ENCODE measurements at places on chromosomes 5 and 9.

GRCh38 chr9:112011051-112011620, 114.5 kb downstream of the UGCG start:
- DNase-seq: no peak

GRCh38 chr9:93089481-93089991, 6.5 kb upstream of the CARD19 start:
- DNase-seq: no peak

DNA sequence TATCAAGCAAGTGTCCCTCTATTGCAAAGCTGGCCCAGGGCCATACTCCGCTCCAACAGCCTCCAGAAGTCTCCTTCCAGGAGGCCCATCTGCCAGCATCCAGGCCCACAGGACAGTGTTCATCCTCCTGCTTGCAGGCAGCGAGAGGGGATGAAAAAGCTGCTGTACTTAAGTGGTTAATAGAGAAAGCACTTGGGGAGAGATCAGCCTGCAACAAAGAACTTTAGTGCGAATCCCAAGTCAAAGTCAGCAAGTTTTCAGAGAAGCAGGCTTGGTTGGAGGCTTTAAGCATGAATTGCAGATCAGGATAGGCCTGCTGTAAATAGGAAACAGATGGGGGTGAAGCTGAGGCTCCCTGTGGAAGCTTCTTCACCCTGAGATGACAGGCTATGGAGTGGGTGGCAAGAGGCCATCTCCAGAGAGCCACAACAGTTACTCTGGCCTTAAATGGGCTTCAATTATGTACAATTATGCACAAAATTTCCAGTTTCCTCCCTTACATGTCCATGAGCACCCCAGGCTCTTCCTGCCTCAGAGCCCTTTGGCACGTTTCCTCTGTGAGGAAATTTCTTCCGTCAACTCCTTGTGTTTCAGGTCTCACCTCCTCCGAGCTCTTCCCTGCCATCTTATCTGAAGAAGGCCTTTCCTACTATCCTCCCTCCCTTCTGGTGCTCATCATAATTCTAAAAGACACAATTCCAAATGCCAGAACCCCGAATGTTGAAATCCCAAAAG, 98.0 kb upstream of the NR3C1 start:
- no peak for DNase-seq

DNA sequence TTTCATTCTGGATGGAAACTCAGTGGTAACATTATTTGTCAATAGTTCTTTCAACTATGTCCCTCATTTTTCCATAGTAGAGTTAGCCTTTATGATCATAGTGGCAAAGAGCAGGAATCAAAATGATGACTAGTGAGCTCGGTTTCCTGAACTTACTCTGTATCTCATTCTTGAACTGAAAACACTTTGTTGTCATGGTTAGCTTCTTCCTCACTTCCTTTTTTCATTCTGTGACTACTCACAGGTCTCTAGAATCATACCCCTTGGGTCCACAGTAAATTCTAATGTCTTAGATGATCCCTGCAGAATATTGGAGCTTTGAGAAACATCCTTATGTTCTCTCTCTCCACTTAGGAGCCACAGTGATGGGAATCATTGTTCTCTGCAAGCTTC, 29.4 kb upstream of the RECK start:
- DNase-seq: no peak

GRCh38 chr5:79588696-79589095, 23.5 kb upstream of the TENT2 start:
- peak; percentile 25 for DNase-seq

DNA sequence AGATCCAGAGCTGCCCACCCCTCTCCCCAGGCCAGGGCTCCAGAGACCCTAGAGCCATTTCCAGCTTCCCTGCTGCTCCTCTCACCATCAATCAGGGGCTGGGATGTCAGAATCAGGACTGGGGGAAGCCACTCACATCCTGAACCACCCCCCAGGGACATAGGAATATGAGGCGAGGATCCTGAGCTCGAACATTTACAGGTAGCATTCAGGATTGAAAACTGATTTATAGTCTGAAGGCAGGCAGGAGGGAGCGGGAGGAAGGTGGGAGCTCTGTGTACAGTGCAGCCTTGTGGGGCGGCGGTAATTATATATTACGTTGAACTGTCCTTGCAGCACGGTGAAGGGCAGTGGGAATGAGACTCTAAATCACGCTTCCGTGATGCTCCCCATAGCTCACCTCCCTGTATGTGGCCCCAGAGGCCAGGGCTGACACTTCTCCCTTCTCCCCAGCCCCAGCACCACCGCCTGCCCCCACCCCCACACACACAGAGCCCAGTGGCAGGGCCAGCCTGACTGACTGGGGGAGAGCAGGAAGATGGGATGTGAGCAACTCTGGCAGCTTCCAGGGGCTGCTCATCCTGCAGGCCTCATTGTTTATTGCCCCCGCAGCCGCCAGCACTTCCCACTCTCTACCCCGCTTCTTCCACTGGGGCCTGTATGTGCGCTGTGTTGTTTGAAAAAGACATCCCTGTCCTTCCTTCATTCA, 76.0 kb upstream of the HSPA9 start:
- DNase-seq: no peak

- no peak for DNase-seq
These were observed 211.2 kb downstream of the SAXO1 start for GRCh38 chr9:18821788-18822187.

DNA sequence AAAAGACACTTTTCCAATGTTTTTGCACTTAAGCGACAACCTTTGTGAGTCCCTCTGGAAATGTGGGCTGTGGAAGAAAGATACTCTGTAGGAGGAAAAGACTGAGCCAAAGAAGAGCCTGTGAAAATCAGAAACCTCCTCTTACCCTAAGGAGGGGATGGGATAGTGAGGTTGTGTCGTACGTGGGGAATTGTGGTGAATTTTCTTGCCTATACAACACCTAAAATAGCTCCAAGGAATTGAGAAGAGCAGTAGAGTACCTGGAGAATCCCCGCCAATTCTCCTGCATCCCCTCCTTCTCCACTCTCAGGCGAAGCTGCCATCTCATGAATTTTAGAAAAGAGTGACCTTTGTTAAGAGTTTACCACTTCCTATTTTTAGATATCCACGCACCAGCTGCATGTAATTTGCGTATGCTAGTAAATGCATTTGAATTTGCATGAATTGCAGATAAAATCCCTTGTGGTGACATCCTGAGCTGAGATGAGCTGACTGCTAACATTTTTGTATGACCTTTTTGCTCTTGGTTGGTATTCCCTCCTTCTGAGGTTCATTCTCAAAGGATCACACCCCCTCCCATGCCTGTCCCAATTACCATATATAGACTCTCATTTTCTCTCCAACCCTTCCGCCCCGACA, 147.2 kb downstream of the PCSK5 start:
- no peak for DNase-seq

DNA sequence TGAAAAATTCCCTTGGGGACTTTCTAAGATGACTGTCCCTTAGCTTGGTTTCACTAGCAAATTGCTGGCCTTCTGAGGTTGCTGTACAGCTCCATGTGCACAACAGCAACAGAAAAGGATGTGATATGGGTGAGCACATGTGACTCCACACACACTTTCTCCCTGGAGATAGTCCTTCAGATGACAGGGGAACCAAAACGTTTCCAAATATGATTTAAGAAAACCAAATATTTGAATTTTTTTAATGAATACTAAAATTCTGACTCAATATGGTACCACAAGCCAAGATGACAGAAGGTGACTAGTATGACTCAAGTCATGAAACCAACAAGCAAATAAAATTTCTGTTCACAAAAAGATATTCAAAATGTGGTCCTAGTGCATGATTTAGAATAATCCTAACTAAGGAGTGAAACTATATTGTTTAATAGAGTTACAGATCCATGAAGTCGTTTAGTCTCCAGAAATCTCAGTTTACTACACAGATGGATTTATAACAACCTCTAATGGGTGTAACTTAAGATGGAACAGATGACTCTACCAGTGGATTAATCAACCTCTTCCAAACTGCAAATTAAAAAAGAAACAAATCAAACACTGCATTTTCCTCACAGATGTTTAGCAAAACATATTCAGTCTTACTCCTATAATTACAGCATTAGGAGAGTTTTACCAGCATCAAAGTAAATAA, 144.8 kb upstream of the PIK3R1 start:
- DNase-seq: peak; percentile 84

DNA sequence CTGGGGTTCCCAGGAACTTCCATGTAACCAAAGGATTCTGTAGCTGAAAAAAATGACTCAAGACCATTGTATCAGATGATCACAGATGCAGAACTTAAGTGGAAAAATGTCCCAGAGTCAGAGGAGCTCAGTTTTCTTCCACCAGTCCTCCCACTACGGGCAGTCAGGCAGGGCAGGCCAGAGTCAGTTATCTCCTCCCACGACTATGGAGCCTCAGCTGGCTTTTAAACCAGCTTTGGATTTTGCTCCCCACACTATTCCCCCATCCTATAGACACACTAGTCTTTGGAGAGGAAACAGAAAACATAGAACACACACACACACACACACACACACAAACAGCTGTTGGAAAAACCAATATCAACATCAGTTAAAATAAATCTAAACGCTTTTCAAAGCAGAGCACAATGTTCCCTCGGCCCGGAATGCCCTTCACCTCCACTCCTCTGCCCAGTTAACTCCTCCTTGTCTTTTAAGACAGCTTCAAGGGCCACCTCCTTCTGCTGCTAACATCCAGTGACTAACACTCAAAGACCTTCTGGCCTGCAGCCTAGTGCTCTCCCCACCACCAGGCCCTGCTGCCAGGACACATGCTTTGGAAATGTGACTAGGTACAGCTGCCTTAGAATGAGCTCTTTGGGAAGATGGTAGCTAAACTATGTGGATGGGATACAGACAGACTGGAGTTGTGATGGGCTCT, 56.8 kb downstream of the NIPAL4 start:
- DNase-seq: no peak

DNA sequence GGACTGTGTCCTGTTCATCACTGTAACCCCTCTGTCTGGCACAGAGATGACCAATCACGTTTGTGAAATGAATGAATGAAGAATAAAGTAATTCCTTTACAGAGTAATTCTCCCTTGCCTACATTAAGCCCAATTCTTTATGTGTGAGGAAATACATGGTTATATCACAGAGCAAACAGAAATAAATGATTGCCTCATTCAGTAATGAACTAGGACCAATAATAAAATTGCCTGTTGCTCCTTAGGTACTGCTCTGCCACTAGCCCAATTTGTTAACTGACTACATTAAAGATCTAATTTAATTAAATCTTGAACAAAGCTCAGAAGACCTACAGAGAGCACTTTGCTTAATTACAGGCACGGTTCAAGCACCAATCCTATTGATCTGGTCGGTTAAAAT, 121.8 kb downstream of the DCP2 start:
- no peak for DNase-seq

DNA sequence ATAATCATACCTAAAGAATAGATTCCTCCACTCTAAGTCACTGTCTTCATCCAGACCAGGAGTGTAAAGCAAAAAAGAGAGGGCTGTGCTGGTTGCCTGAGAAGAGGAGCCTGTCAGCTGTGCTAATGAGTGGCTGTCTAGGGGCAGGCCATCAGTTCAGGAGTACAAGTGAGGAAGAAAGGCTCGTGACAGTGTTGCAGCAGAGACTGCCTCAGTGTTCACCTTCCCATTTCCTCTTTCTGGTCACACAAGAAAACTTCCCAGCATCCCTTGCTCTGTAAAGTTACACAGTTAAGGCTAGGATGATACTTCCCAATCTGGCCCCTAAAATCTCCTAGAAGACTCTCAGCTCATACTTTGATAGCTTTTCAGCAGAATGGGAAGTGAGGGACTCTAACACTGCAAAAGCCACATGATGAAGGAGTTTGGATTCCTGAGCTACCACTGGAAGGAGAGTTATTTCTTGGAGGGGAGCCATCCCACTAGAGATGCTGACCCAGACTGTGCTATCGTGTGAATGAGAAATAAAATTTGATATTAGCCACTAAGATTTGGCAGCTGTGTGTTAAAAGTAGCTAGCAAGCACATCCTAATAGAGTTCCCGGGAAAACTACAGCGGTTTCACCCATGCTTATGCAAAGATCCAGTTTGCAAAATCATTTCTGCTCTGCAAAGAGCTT, 67.1 kb downstream of the ADAMTS12 start:
- peak; percentile 43 for DNase-seq

GRCh38 chr5:143017541-143017940, 247.4 kb downstream of the ARHGAP26 start:
- no peak for DNase-seq

DNA sequence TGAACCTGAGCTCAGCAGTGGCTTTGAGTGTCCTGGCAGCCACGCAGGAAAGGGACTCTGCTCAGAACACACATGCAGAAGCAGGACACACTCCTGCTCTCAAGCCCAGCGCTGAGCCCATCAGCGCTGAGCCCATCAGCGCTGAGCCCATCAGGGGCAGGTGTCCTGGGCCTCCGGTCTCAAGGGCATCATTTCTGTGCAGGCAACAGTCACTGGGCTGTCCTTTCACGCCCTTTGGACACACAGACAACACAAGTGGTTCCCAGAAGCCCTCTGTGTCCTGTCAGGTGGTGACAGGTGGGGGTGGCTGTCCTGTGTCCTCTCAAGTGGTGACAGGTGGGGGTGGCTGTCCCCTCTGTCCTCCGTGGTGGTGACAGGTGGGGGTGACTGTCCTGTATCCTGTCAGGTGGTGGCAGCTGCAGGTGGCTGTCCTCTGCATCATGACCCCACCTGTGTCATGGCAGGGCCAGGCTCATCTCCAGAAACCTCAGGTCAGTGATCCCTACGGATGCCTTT, 39.0 kb upstream of the CLPTM1L start:
- DNase-seq: no peak

DNA sequence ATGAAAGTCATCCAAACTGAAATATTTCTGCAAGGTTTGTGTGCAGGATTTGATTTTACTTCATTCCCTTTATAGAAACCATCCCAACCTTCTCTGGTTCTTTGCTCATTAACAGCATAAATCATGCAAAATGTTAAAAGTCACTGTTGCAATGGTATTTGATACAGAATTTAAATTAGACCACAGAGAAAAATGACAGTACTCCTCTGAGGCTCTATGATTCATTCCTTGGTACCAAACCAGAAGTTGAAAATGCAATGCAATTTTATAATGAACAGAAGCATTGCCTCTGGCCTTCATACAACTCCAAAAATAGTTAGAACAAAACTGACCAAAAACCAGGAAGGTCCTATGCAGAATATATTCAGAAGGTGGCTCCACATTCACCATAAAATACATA, 607.1 kb downstream of the TLE1 start:
- no peak for DNase-seq

DNA sequence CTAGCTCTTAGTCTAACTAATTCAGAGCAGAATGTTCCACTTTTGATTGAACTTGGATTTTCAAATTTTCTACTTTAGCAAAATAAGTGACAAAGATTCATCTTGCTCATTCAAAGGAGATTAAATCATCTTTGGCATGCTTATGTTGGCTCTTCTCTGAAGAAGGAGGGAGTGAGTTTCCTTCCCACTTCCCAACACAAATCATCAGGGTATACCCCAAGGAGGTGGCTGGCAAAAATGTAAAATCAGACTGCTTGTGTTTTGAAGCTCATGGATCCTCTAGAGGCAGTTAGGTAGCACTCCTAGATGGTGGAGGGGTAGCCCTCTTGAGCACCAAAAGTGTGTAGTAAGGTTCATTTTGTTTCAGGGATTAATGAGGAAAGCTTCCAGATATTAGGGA, 343.1 kb downstream of the OSTF1 start:
- DNase-seq: no peak

DNA sequence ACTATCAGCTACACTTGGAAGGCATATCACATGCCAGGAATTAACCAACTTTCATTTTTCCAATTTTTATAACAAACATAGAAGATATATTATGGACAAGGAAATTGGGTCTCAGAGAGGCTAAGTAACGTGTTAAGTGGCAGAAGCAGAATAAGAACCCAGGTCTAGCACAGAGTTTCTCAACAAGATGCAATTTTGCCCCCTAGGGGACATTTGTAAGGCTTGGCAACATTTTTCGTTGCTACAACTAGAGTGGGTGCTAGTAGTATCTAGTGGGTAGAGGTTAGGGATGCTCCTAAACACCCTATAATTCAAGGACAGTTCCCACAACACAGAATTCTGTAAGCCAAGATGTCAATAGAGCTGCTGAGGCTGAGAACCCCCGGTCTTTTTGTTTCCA, 180.6 kb downstream of the SNCAIP start:
- DNase-seq: no peak
